GM04504 (cell line): ENCODE measurements at places on chromosomes 11 and 22.

DNA sequence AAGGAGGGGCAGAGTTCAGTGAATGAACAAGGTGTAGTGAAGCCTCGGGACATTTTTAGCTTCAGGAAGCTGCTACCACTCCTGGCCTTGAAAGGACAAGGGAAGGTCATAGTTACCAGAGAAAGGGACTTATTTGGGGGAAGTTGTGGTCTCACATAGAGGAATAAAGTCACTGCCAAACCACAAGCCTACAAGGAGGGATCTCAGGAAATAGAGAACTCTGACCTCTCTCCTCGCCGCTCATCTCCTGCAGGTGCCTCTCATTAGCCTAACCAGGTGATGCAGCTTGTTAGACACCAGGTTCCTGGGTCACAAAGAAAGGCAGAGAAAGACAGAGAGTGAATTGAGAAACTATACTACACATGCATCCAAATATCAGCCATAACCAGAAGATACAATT is 14.3 kb upstream of the TOLLIP start:
- DNase-seq, result no peak

DNA sequence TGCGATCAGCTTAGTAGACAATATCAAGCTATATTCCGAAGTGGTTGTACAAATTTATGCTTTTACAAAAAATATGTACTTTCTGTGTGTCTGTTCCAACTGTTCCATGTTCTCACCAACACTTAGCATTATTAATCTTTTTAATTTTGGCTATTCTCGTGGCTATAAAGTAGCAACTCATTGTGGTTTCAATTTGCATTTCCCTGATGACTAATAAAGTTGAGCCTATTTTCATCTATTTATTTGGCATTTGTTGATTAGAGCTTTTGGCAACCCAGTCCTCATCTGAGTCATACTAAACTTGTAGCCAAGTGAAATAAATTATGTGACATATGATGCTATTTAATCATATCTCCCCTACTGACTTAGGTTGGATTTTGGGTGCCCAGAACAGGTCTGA is 115.9 kb downstream of the FBXO7 start:
- peak; percentile 67 for DNase-seq

GRCh38 chr11:8985462-8985861 is 18.3 kb downstream of the NRIP3 start:
- no peak for DNase-seq

DNA sequence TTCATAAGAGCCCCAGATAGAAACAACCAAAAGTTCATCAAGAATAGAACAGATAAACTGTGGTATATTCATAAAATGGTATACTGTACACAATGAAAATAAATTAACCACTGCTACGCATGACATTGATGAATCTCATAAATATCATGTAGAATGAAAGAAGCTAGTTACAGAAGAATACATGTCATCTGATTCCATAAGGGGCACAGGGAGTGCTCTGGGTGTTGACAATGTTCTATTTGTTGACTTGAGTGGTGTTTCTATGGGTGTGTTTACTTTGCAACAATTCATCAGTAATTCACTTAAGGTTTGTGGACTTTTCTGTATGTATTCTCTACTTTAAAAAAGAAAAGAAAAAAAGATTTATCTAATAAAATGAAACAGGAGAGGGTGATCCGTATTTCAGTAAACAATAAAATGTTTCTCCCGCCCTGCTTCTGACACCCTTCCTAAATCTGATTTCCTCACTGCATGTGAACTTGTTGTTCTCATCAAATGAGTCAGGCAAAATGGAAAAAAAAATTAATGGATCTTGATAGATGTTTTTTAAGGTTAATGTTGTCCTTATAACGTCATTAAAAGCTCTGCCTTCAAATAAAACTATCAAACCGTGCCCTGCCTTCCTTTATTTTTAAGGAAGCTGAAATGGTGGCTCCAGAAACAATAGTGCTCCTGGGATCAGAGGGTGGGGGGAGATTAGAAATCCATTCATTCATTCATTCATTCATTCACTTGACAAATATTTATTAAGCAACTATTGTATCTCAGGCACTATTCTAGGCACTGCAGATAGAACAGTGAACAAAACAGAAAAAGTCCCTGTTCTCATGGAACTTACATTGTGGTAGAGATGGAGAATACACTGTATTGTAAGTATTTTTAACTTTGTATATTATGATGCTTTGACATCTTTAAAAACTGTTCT is 77.2 kb upstream of the CD44 start:
- no peak for DNase-seq

GRCh38 chr22:37501610-37502341 is 15.6 kb upstream of the MFNG start:
- peak; percentile 69 for DNase-seq

DNA sequence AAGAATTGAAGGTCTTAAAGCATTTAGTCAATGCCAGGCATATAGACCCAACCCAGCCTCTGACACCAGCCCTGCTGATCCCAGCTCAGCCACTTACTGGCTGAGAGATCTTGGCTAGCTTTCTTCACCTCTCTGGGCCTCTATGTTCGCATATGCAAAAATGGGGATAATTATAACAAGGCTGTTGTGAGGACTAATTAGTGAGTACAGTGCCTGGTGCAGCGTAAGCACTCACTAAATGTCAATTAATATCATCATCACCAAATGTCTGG is 10.5 kb downstream of the CHST1 start:
- DNase-seq, result no peak

DNA sequence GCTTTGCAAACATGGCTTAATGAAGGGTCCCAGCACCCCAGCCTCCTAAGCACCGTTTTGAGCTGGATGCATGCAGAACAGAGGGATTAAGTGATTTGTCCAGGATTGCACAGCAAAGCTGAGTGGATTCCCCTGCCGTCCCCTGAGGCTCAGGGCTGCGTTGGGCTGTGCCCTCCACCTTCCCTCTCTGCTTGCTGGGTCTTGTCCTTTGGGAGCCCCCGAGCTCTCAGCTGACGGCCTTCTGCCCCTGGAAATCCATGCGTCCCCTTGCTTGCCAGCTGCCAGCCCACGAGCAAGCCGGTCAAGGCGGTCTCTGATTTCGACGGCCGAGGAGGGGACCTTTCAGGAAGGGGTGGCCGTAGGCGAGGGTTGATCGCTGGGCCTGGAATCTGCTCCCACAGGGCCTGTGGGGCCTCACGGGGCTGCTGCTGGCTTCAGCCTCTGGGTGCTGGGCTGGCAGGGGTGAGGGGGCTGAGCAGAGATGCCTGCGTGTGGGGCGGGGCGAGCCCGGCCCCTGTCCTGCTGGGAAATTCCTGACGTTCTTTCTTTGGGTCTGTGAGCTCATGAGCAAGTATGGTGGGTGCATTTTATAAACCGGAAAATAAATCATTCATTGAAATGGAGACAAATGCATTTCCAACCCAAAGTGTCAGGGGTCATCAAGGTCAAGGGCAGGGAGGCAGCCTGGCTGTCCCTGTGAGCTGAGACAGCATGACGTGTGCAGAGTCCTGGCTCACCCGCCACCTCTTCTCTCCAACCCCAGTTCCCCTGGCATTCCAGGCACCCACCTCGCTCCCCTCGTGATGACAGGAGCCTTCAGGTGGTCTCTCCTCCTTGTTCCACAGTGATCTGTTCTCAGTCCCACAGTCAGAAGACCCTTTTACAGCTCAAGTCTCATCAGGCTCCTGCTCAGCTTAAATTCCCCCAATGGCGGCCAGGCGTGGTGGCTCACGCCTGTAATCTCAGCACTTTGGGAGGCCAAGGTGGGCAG is 28.1 kb downstream of the FGF4 start:
- no peak for DNase-seq

- DNase-seq, result no peak
These were observed at the start of gene KLHDC7B for GRCh38 chr22:50545522-50546325. Gene KLHDC7B, plus strand, starts transcription at chr22:50545899. Its CDS starts 345 bp downstream, at chr22:50546244.

GRCh38 chr11:83545494-83546260 is 259.5 kb upstream of the CCDC90B start:
- no peak for DNase-seq

- DNase-seq, result no peak
These were observed 4.1 kb downstream of the EED start for GRCh38 chr11:86248609-86249008.

DNA sequence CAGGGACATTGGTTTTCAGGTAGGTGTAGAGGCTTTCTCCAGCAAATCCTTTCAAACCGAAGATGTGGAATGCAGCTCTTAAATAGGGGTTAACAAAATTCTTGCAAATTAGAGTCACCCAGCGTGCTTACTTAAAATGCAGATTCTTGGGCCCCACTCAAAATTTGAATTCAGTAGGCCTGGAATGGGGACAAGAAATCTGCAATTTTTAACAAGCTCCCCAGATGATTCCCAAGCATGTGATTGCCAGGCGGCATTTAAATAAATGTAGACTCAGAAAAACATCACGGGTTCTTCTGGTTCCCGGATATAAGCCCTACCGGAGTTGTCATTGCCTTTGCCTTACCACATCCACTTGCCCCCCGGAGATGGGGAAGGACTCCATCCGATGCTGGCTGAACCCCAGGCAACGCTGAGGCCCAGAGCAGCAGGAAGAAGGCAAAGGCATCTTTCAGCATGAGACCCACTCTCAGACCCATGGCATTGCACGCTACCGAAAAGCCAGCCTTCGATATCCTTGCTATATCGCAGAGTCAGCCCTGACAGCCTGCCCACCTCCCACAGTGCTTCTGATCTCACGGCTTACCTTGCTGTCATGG is 134.2 kb downstream of the DSCAML1 start:
- no peak for DNase-seq

DNA sequence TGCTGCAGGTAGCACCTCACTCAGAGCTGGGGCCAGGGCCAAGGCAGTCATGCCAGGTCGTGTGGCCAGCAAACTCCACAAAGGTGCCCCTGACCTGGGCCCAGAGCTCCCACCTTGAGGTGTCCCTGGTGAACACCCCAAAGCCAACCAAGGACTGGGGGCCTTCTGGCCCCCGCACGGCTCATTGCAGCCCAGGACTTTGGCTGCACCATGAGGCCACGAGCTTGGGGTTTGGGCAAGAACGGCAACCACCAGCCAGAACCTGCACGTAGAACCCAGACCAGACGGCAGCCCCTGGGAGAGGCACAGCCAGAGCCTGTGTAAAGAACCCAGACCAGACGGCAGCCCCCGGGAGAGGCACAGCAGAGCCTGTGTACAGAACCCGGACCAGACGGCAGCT is 7.8 kb downstream of the LRRC56 start:
- DNase-seq, result no peak

DNA sequence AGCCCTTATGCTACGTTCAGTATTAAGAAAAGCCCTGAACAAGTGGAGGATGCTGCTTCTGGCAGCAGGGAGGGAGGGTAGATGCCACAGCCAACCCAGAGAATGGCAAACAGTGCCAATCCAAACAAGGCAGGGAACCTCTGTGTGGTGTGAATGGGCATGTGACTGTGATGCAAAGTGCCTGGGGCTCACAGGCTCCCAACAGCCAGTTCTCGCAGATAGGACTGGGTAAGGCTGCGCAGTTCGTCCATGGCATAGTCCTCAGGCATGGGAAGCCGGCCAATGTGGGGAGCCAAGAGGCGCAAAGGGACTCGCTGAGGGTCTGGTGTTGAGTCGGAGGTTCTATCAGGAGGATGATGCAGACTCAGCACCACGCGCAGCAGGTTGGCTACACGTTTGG is 4.8 kb upstream of the CHRNA10 start:
- DNase-seq, result no peak

GRCh38 chr22:34324763-34325162 is 404.5 kb upstream of the LARGE1 start:
- DNase-seq, result no peak

DNA sequence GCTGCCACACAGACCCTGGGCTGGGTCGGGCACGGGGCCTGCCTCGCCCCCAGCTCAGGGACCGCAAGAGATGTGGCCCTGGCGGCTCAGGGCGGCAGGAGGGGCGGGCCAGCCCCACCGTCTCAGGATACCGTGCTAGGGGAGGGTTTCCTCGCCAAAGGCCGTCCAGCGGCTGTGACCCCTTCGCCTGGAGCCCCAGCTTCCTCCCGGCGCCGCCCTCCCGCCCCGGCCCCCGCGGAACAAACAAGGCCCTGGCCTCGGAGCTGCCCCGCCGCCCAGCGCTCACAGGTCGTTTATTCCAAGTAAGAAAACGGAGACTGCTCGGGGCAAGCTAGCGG is 543 bp upstream of the AP2A2 start:
- DNase-seq, result no peak

DNA sequence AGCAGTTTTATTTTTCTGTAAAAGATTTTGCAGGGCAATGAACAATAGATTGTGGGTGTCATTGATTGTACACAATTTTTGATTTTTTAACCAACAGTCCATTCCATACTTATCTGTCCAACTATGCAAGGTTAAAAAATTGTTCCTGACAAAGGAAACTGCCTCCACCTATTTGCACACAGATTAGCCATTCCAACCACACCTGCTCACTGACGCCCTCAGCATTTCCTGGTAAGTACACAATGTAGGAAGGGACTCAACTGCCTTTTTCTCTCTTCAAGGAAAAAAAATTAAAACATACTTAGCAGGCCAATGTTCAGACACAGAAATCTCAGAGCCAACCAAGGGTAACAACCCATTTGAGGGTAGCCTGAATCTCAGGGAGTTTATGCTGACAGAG is 4.3 kb upstream of the FUT4 start:
- no peak for DNase-seq

DNA sequence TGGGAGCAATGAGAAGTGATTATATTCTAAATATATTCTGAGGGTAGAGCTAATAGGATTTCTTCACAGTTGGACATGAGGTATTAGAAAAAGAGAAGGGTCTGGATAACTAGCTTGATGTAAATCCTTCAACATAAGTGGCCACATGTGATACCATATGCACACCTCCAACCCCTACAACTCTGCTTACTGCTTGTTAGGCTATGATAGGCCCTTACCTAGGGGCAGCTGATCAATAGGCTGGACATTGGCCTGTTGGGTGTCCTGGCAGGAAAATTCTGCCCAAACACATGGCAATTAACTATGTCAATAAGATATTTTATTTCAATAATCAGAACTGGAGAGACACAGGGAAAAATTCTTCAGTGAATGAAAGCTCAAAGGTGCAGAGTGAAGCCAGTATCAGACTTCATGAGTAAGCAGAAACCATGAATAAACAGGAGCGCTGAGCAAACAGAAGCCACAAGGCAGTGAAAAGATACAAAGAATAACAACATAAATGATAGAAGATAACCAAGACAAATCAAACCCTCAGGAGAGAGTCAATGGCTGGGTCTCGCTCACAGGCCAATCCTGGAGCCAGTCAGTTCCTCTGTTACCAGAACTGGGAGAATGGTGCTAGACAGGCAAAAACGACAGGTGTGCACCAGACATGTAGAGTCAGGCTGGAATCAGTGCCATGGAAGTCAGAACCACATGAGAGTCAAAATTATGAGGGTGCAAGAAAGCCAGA is 46.3 kb upstream of the PSMA1 start:
- no peak for DNase-seq

GRCh38 chr11:133697603-133698180 is 147.6 kb downstream of the SPATA19 start:
- no peak for DNase-seq

DNA sequence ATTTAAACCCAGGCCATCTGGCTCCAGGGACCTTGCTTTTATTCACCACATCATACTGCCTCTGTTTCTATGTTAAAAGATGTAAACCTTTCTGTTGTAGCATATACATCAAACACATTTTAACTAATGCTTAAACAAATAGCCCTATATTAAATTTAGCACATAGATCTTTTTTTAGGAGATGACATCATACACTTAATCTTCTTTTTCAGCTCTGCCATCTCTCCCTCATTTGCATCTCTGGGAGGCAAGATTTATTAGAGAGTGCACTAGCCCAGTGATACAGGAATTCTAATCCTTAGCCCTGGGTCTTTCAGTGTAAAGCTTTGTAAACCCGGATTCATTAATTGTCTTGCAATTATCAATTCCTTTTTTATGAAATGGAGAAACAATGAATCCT is 13.6 kb downstream of the OR5D16 start:
- DNase-seq, result no peak

- no peak for DNase-seq
These were observed 424.7 kb downstream of the FAM181B start for GRCh38 chr11:82308979-82309378.
